ENCODE measurements at places on chromosomes 11 and 22. TPM values are rescaled to one million over a fixed set of nuclear protein-coding genes. Genes with fewer than 3 reads are reported as not detected.

Gene RGL4
- 0.15 TPM for total RNA-seq

Gene OR51B5
- total RNA-seq, result 0.82 TPM

Gene TMEM151A
- not detected for total RNA-seq

Gene MOV10L1
- not detected for total RNA-seq

Gene LYVE1
- not detected for total RNA-seq

Gene PVALB
- not detected for total RNA-seq

Gene MYRF
- 1.5 TPM for total RNA-seq

Gene C22orf31
- total RNA-seq, result not detected

Gene HEPN1
- total RNA-seq, result not detected

Gene MPZL3
- total RNA-seq, result 10.7 TPM

Gene XKR3
- not detected for total RNA-seq

Gene POU2AF1
- total RNA-seq, result not detected

Gene MMP10
- not detected for total RNA-seq

Gene RASD2
- total RNA-seq, result not detected

Gene NPAT
- total RNA-seq, result 15.7 TPM

Gene IFITM10
- 0.64 TPM for total RNA-seq

Gene VWCE
- 25.3 TPM for total RNA-seq
